A673 (cell line): ENCODE measurements at places on chromosomes 5 and 9.

- DNase-seq, result peak; percentile 60
Observed at GRCh38 chr5:39714036-39714698, 289.4 kb upstream of the DAB2 start.

- DNase-seq, result no peak
Observed at GRCh38 chr5:130279386-130279785, 375.1 kb downstream of the CHSY3 start.

- DNase-seq, result no peak
Observed at GRCh38 chr5:6455571-6456200, 7.0 kb downstream of the UBE2QL1 start.

DNA sequence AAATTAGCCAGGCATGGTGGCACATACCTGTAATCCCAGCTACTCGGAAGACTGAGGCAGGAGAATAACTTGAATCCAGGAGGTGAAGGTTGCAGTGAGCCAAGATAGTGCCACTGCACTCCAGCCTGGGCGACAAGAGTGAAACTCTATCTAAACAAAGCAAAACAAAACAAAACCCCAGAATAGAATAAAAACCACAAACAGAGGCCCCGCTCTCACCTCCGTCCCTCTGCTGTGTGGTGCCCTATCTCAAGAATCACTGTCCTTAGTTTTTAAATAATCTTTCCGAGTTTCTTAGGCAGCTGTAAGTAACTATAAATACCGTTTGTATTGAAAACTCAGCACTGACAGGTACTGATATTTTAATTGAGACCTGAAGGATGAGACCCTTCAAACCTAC is 42.7 kb upstream of the IER5L start:
- DNase-seq, result no peak

- DNase-seq, result no peak
Observed at GRCh38 chr5:23007236-23007635, 154.1 kb upstream of the CDH12 start.

DNA sequence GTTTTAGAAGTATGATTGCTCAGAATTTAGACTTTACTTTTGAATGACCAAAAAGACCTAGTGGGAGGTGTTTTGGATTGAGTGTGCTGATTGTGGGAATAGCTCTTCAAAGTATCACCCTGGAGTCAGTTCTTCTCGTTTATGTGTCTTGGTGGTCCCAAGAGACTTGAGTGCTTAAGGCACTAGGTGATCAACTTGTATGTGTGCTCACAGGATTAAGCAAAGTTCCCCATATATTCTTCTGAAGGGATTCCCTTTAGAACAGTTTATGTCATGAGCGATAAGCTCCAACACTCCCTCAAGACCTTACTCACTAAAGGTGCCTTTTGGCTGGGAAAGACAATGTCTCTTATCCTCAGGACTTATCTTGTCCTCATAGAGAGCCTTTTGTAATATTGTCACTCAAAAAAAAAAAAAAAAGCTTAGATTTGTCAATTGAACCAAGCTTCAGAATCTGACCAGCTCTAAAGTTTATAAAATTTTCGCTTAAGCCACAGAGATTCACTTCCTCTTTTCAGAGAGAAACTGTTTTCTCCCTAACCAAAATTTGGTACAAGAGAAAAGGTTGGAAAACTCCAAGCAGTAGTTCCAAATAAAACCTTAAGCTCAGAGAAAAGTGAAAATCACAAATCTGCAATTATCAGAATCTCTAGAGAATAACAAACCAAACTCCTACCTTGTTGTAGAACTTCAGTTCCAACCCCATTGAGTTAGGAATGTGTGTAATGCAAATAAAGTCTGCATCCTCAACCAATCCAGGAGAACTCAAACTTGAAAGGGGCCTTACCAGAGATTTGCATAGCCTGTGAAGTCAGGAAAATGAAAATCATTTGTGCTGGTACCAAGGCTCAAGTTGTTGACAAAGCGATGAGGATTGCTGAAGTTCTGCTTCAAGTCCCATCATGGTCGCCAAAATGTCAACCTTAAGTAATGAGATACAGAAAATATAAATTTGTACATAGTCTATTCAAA is 40.0 kb upstream of the PDZD2 start:
- DNase-seq, result no peak

DNA sequence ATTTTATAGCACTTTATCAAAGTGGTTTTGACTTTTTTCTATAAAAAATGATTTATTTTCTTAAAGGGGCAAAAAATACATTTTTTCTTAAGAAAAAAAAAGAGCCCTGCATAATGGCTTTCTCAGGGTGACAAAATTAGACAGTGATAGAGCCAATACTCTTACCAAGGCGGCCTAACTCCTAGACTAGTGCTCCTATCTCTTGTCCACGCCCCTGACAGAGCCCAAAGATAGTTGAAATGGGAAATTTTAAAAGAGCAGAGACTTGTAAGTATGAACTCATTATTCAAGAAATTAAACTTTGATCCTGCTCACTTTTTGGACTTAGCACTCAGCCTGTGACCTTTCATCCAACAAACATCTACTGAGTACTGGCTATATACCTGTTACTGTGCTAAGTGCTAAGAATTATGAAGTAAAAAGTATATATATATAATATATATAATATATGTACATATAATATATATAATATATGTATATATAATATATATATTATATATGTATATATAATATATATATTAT is 1.2 kb downstream of the INVS start:
- DNase-seq, result peak; percentile 11

DNA sequence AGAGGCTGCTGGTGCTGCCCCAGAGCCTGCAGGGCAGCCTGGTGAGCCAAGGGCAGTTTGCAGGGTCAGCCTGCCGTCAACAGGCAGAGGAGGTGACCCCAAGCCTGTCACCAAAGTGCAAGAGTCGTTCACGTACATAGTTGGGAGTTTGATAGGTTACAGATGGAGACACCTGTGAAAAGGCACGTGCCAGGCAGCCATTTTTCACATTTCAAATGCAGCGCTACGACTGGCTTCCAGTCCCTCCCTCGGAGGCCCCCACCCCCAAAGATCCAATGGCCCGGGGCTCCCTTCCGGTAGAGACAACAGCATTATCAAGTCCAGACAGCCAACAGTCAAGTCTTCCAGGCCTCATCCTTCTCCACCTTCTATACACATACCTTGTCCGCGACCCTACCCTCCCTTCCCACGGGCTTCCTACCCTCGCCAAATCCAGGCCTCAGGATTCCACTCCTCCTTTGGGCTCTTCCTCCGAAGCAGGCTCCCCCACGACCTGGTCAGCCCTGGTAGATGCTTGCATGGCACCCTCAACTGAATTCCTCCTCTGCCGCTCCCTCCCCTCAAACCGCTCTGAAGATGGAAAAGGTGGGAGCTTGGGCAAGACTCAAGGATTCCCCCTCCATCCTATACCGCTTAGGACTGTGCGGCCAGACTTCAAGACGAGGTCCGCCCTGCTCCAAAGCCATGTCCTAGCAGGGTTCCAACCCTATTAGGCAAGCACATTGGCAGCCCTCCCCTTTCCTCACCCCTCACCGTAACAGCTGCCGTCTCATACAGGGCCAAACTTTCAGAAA is 13.2 kb downstream of the HNRNPH1 start:
- no peak for DNase-seq

DNA sequence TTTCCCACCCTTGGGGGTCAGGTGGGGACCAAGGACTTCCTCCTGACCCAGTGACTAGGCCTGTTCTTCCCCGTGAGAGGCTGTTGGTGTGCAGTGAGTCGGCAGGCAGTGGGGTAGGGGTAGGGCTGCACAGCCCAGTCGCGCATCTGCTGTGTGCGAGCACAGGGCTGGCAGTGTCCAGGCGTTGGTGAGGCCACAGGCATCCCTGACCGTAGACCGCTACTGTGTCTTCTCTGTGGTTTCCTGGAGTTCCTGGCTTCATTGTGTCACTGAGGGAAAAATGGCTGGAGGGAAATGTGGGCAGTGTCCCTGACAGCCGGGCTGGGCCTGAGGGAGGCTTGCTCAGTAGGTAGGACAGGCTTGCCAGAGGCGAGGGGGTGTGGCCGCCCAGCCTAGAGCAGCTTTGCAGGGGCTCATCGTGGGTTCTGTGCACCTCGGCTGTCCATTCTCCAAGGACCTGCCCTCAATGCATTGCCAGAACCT is 95.4 kb downstream of the CACNA1B start:
- no peak for DNase-seq

- DNase-seq, result no peak
Observed at GRCh38 chr5:81819556-81820317, 68.8 kb upstream of the SSBP2 start.

GRCh38 chr9:95218773-95219172 is 98.7 kb downstream of the FANCC start:
- DNase-seq, result peak; percentile 71

DNA sequence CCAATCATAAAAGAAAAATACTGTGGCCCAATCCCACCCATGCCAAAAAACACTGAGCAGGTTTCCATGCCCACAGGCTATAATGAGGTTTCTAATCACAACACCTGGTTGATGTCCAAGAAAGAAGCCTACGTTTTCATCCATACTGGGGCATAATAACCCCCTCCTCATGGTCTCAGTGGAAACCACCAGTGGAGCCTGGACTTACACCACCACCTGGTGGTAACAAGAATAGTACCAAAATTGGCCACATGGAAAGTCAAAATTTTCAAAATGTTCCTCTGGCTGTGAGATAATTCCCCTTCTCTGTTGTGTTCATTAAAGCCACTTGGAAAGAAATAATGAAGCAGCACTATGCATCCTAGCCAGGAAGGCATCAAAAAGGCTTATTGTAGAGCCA is 687.3 kb upstream of the ST8SIA4 start:
- DNase-seq, result peak; percentile 5

- no peak for DNase-seq
Observed at GRCh38 chr9:96603305-96604003, 16.2 kb downstream of the CDC14B start.

DNA sequence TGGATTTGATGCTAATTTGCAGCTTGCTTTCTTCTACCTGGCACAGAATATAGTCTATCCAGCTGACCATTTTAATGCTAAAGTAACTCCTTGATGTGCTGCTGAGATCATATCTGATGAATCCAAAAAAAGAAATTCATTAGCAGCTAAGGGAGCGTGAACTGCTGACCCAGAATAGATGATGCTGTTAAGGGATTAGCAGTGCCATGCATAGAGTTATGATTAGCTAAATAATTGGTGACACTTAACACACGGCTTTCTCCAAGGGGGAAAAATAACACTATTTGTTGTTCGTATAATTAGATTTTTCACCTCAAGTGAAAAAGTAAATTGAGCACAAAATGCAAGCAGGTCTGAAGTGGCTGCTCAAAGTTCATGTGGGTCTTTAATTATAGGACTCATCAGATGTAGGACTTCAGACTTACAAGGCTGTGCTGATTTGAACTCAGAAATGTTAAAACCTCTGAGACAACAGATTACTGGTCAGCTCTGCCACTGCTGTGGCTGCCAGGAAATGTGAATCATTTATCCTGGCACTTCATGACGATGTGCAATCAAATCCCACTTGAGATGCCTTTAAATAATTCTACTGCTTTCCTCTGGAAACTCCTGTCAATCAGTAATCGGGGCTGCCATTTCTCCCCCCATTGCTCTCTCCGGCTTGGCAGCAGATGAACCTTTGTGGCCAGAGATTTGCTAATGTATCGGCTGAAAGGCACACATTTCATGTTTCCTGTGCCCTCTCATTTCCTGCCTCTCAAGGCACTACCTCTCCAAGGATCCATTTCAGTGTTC is 291.6 kb upstream of the C9orf72 start:
- peak; percentile 71 for DNase-seq

GRCh38 chr9:81037889-81038288 is 651.5 kb downstream of the TLE1 start:
- no peak for DNase-seq

DNA sequence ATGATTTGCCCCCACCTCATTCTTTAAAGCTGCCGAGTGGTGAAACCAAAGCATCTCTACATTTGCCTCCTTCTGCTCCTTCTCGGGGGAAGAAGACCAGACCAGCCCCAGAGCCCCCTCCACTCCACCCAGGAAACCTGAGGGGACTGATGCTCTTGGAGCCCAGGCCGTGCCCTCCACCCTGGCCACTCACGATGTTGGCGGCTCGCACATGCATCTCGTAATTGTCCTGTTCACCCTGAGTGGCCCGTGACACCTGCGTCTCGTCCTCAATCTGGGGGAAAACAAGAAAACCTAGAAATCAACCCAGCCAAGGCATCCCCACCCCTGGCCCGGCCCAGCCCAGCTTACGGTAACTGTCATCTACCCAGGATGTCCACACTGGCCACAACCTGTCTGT is 3.0 kb downstream of the MED22 start:
- DNase-seq, result no peak

GRCh38 chr5:38494763-38495162 is 61.7 kb downstream of the LIFR start:
- no peak for DNase-seq

- DNase-seq, result peak; percentile 80
Observed at GRCh38 chr9:82961504-82962125, 101.3 kb downstream of the RASEF start.

GRCh38 chr9:120396418-120396817 is 183.5 kb downstream of the CDK5RAP2 start:
- no peak for DNase-seq

- no peak for DNase-seq
Observed at GRCh38 chr9:4143936-4144717, 155.7 kb downstream of the GLIS3 start.

- DNase-seq, result no peak
Observed at GRCh38 chr9:135696446-135696845, 2.8 kb downstream of the SOHLH1 start.

GRCh38 chr9:84271531-84271900 is 69.0 kb downstream of the SLC28A3 start:
- DNase-seq, result peak; percentile 33

GRCh38 chr9:110198357-110198756 is 9.6 kb downstream of the C9orf152 start:
- no peak for DNase-seq

DNA sequence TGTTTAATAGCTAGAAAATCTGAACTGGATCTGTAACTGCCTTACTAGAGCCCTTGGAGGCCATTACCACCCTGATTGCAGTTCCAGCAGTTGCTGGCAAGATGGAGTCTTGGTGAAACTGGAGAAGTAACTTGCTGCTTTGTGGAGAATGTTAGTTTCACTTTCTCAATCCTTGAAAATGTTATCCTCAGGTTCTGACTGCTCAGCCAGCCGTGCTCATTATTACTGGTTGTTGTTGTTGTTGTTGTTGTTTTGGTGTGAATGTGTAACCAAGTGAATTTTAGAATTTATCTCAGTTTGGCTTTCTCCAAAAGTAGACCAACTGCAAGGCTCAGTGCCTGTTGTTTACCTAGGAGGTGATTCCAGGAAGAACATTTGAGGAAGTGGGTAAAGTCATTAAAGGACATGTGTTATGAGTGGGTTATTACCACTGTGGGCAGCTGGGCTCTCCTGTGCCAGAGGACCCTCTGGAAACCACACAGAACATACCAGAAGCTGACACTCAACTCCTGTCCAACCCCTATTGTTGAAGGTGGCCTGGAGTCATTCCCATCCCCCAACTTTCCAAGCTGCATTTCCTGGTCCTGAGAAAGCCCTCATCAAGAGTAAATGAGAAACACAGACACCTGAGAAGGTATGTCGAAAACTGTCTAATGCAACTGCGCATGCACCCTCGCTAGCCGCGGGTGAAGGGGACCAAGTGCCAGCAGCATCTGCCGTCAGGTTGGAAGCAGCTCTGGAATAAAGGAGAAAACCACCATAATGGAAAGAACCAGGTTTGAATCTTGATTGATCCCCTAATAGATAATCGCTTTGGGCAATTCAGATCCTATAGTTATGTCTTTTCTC is 111.6 kb downstream of the CMYA5 start:
- no peak for DNase-seq

- DNase-seq, result no peak
Observed at GRCh38 chr5:67038817-67039603, 157.6 kb downstream of the CD180 start.

GRCh38 chr5:35209862-35210261 is 20.4 kb downstream of the PRLR start:
- DNase-seq, result no peak

GRCh38 chr9:77843076-77843870 is 188.3 kb downstream of the GNAQ start:
- DNase-seq, result no peak

GRCh38 chr5:143350751-143351602 is 52.5 kb downstream of the NR3C1 start:
- DNase-seq, result peak; percentile 12
